ENCODE measurements at places on chromosomes 1 and 21.
A peak's percentile ranks its signal among the peaks of the same experiment; 100 is the strongest.

DNA sequence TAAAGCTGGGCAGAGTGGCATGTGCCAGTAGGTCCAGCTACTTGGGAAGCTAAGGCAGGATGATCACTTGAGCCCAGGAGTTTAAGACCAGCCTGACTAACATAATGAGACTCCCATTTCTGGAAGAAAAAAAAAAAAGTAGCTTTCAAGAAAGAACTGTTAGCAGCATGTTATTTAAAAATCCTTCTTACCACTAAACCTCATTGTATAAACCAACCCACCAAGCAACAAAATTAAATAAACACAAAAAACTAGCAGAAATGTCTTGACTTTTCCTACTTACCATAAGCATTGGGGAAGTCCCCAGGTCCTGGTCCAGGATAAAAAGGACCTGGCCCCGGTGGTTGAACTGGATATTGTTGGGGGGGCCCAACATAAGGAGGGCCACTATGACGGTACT is 192.9 kb upstream of the HP1BP3 start:
- no peak for DNase-seq

- DNase-seq, result no peak
Measured at GRCh38 chr1:221117133-221117532, 237.9 kb downstream of the HLX start.

DNA sequence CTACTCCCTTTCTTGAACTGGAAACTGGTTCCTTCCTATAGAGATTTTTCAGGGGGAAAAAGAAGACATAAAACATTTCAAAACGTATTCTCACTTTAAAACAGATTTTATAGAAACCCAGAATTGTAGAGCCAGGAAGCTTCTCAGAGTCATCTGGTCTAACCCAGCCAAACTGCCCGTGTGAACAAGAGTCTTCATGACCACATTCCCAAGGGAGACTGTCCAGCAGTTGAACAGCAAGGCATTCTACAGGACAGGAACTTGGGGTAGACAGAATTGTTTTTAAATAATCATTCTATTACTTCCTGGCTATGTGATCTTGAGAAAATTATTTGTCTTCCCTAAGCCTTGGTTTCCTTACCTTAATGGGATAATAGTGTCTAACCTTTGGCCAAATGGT is 163.5 kb upstream of the IVNS1ABP start:
- DNase-seq, result no peak

GRCh38 chr1:147109041-147109440 is 63.2 kb downstream of the PRKAB2 start:
- DNase-seq, result no peak

DNA sequence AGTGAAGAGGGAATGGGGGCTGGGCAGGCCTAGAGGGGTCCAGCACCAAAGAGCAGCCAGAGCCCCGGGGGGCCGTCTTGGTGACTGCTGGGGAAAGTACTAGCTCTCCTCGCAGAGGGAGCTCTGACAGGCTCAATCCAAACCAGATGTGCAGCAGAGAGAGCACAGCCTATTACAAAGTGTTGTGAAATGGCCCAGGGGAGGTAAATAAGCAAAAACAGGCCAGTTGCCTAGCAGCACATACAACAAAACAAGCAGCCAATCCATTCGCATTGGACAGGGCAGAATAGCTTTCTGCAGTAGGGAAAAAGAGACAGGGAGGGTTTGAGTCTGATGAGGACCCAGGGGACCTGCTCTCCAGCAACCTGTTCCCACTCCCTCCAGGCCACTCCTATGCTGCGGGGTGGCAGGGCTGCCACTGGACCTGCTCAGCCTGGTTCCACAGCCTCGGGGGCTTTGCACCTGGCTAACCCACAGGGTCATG is 239.6 kb upstream of the FGGY start:
- no peak for DNase-seq

DNA sequence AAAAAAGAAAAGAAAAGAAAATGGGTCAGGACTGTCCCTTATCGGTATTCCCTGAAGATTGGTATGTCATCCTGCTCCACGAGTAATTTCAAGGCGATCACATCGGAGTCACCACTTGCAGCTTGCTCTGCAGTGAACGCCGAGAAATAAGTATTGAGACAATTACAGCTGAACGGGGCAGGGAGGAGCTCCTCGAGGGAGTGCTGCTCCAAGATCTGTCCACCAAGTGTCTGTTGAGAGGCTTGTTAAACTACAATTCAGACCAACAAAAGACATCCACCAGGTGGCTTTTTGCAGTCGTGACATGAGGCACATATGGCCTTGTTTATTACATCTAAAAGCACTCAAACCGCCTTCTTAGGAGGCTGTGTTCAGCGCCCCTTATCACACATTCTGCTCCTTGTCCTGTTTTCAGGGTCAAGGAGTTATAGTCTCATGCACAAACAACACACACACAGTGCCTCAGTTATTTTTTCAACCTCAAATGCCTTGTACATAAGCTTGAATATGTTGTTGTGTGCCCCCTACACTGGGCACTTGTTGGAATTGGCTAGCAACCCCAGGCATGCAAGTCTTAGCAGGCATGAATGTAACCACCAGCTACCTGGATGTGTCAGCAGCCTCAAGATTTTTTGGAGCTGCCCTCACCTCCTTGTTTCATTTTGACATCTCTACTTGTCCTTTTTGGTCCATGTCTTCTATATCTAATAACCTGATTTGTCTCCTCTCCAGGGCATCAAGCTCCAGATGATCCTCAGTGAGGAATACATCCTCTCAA is 13.0 kb upstream of the CD48 start:
- DNase-seq, result no peak

- DNase-seq, result no peak
Measured at GRCh38 chr1:185074307-185074706, 28.9 kb downstream of the RNF2 start.

- DNase-seq, result no peak
Measured at GRCh38 chr1:172095846-172096245, 254.5 kb downstream of the DNM3 start.

- DNase-seq, result no peak
Measured at GRCh38 chr1:78619446-78619802, 824 bp upstream of the IFI44L start.

DNA sequence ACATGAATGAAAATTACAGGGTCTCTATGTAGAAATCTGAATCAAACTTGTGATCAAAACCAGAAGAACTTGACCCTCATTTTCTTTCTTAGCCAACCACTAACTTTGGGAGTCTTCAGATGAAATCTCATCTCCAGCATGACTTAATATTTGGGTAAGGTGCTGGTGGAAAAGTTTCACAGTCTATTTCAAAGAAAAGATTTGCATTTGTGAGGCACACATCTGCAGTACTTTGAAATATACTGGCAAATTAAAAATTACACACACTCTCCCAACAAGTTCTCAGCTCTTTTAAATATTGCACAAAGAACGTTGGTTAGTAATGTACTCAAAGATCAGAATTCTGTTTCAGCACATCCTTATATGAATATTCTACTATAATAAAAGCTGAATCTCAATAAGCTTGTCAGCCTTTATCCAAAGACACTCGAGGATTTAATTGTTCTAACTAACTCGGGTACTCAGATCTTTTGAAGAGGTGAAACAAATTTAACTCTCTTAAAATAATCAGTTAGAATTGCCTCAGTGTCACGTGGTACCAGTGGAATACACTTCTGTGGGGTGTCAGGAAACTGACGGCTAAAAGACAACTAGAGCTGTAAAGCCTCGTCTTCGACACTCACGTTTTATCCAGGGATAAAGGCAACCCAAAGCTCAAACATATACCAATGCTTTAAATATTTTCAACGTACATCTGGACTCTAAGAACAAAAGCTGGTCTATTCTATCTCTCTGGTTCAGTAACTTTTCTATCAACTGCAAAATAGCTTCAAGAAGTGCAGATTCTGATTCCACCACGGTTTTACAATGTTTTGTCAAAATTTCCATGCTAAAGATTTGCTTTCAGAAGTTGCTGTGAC is 19.0 kb downstream of the SAMSN1 start:
- DNase-seq, result no peak

- DNase-seq, result no peak
Measured at GRCh38 chr21:44482581-44483287, 27.4 kb downstream of the LRRC3 start.

DNA sequence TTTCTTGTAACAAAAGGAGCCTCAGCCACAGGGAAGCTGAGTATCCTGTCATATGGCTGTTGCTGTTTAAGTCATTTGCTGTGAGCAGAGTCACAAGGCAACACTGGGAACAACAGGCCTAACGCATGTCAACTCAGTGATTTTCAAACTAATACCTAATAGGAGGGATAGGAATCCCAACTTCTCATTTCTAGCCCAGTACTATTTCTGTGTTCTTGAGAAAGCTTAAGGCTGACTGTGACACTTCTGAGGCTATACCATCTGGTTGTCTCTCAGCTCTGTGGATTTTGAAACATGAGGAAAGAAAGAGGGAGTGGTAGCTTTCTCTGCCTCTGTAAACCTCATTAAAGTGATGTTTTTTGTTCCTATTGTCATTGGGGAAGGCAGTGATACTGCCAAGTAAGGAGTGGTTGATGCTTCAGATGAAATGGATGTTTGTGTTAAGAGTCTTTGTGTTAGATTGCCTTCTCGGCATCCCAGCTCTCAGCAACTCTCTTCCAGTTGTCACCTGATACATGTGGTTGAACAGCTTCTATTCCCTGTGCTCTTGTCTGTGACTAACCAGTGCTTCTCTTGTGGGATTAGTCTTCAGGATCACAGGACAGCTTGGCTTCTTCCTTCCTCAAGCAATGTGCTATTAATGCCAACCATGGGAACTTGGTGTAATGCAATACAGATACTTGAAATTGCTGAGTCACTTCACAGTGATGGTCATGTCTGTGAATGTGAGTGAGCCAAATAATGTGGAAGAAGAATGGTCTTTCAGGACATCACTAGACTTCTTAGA is 166.8 kb upstream of the IVNS1ABP start:
- DNase-seq, result no peak

DNA sequence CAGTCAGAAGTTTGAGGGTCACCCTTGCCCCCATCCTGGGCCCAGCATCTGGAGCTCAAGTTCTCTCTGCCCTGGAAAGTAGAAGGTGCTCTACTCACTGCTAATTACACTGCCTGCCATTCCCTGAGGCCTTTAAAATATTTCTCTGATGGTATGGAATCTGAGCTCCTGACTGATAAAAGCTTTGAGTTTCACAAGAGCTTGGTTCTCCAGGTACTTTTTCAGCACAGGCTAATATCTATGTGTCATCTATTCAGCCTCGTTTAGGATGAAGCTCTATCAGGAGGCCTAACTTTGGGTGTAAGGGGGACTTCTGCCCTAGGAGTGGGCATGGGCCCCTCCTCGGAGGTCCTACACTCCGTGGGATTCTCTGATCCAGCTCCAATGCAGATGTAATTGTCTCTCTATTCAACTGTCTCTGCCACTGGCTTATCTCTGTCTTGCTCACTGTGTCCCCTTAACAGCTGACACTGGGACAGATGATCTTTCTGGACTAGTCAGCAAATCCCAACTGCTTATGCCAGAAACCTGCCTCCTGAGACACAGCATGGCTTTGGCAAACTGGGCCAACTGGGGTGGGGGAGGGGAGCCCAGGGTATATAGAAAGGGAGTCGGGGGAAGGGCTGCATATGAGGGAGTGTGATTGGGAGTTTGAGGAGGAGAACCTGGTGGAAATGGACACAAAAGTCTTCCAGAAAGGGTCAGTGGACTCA is 104.2 kb upstream of the GADD45A start:
- DNase-seq, result no peak

DNA sequence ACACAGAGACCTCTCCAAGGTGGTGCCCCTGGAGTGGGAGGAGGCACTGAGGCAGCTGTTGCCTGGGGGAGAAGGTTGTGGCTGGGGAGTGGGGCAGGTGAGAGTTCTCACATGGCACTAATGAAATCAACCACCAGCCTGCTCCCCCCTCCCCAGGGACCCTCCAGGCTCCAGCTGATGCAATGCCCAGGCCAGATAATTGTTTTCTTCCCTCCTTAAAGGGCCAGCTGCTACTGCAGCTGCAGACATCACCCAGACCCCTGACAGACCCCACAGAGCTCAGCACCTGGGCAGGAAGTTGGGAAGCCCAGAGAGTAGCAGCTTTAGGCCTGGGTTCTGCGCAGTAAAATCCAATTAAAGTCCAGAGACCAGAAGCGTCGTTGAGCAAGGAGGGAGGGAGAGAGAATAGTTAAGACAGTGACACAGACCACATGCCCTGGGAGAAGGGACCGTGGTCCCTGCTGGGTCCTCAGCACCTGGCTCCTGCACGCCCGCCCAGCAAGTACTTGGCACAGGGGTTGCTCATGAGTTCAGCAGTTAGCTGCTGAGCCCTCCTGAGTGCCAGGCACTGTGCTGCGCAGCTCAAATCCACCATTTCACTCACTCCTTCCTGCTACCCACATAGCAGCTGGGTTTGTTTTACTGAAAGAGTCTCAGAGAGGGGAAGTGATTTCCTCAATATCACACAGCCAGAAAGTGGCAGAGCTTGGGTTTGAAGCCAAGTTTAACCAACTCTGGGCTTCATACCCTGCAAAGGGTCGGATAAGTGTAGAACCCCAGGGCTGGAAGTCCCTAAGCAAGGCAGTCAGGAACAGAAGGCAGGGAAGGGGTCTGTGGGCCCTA is 1.9 kb downstream of the RIMS3 start:
- DNase-seq, result no peak

DNA sequence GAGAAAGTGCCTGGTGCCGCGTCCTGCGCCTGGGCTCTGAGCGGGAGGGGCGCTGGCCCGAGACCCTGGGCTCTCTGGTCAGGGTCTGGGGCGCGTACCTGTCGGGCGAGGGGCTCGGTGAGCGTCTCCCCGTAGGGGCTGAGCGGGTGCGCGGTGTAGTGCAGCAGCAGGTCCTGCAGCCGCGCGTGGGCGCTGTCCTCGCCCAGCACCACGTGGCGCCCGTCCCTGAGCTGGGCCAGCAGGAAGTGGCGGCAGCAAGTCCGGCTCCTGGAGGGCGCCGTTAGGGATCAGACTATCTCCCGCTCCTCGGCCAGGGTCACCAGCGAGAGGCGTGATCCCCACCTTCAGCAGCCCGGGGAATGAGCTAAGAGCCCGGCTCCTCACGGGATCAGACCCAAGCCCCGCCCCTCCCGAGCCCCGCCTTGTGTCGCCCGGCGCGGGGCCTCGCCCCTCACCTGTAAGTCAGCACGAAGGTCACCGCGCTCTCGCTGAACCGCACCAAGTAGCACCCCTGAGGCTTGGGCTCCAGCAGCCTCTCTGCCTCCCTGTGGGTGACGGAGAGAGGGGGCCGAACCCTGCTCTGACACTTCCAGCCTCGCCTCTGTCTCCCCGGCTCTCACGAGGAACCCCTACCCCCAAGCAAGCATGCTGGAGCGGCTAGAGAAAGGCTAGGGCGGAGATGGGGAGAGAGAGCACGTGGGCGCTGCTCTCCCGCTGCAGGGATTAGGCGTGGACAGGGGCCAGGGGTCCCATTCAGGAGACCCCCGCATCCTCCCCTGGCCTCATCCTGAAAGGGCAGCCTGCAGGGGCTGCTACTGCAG is 2.7 kb downstream of the SH2D2A start:
- DNase-seq, result peak; percentile 79

DNA sequence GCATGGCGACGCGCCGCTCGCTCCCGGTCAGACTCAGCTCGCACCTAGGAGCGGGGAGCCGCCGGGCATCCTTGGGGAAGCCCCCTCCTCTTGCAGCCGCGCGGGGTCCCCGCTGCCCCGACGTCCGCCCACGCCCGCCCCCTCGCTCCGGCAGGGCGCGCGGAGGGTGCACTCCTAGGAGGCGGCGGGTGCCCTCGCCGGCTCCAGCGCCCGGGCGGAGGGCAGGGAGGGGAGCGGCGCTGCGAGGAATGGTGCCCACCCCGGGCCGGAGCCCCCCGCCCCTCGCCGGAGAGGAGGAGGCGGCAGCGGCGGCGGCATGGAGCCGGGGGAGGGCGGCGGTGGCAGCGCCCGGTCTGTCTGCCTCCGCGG is 488 bp downstream of the FAM78B start:
- no peak for DNase-seq

- DNase-seq, result no peak
Measured at GRCh38 chr1:18740617-18741016, 110.0 kb downstream of the PAX7 start.

All from activated CD4-positive, alpha-beta T cell treated with anti-CD3 and anti-CD28 coated beads for 4 hours (primary cell).